DMS79 (cell line): ENCODE measurements at places on chromosomes 2 and 18.
A peak's percentile ranks its signal among the peaks of the same experiment; 100 is the strongest.

- no peak for DNase-seq
These were observed 81.6 kb downstream of the EPB41L3 start for GRCh38 chr18:5462227-5462626.

DNA sequence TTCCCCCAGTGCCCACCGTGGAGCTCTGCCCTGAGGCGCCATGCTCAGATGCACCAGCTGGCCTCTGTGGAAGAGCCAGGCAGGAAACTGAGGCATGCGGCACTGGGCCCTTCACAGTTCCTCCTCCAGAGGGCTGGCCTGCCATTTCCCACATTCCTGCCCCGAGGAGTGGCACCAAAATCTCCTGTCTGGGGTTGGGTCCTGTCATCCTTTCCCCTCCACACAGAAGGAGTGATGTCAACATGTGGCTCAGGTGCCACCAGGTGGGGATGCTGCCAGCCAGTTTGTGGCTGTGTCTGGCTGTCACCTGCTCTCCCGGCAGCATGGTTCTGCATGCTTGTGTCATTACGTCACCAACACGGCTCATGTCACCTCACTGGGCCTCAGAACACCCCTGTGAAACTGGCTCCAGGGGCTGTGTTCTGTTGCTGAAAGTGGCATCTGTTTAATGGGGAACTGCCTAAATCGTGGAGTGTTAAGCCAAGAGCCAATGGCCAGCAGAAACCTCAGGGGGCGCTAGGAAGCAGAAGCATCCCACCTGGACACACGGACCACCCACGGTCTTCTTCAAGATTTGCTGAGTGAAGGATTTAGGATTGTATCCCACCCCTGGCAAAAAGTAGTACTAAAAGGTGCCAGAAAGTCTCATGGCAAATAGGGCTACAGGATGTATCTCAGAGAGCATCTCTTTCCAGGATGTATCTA is 51.3 kb downstream of the ZAP70 start:
- DNase-seq, result peak; percentile 67

- no peak for DNase-seq
These were observed 193.7 kb upstream of the ID2 start for GRCh38 chr2:8488001-8488738.

DNA sequence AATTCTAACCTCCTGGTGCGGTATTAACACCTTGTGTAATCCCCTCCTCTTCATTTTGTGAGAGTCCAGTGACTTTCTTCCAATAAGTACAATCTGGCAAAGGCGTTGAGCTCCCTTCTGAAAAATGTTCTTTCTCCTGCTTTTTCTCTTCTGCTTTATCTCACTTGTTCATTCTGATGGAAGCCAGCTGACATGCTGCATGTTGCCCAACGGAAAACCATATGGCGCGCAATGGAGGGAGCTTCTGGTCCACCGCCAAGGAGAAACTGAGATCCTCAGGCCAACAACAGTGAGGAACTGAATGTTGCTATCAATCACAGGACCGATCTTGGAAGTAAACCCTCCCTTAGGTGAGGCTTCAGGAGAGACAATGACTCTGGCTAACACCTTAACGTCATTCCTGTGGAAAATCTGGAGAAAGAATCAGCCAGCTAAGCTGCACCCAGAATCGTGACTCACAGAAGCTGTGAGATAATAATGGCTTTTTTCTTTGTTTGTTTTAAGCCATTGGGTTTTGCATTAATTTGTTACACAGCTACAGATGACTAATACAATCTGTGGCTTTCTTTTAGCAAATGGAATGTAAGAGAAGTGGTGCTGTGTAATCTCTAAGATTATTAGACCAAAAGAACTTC is 1323.9 kb upstream of the DDX18 start:
- DNase-seq, result no peak

- no peak for DNase-seq
These were observed 175.9 kb upstream of the KLHL29 start for GRCh38 chr2:23209059-23209458.

- DNase-seq, result no peak
These were observed 78.4 kb downstream of the SETBP1 start for GRCh38 chr18:44758861-44759631.

GRCh38 chr2:111659361-111660333 is 224.3 kb downstream of the ANAPC1 start:
- no peak for DNase-seq

GRCh38 chr2:109719871-109720270 is 74.2 kb upstream of the RGPD5 start:
- no peak for DNase-seq

- DNase-seq, result no peak
These were observed 8.3 kb downstream of the EFR3B start for GRCh38 chr2:25050128-25050527.

GRCh38 chr2:205482399-205483081 is 199.8 kb upstream of the NRP2 start:
- DNase-seq, result no peak

DNA sequence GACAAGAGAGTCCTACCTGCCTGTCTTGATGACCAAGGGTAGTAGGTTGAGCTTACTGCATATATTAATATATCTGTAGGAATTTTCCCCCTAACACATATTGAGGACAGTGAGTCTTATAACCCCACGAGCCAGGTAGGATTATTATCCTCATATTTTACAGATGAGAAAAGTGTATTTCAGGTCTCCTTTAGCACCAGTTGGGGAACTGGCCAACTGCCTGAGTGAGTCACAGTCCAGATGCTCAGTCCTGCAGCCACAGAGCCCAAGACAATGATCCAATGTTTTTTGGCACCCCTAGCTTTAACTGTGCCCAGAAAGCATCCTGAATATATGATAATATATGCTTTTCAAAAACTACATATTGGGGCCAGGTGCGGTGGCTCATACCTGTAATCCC is 30.8 kb upstream of the GLS start:
- DNase-seq, result no peak

GRCh38 chr2:172442072-172442895 is 14.9 kb downstream of the ITGA6 start:
- peak; percentile 18 for DNase-seq

DNA sequence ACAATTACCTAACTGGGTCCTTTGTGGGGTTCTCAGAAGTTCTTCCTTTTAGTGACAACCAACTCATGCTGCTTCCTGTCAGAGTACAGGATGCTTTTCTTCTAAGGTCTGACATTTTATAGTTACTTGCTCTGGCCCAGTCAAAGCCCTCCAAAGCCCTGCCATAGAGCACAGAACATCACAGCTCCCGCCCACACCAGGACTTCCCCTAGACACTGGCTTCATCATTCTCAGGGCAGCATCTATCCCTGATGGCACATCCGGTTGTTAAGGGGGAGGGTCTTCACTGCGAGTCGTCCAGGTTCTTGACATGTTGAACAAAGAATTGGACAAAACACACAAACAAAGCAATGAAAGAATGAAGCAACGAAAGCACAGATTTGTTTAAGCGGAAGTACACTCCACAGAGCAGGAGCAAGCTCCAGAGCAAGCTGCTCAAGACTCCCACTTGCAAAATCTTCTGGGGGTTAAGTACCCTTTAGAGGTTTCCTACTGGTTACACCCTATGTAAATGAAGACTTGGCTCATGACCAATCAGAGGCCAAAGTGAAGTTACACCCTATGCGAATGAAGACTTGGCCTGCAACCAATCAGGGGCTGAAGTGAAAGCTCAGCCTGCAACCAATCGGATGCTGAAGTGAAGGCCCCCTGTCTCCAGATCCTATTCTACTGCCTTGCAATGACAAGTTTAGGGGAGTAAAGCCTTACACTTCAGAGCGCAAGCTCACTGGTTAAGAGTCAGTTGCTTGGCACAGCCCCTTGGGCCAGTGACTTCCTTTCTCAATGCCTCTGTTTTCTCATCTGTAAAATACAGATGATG is 79.0 kb downstream of the HDAC4 start:
- DNase-seq, result no peak

GRCh38 chr2:108385411-108386071 is 7.8 kb downstream of the SULT1C4 start:
- DNase-seq, result no peak

GRCh38 chr2:85180322-85181133 is 47.3 kb downstream of the TCF7L1 start:
- DNase-seq, result no peak

GRCh38 chr2:51265539-51265938 is 233.6 kb upstream of the NRXN1 start:
- no peak for DNase-seq

GRCh38 chr2:137823196-137823595 is 141.1 kb upstream of the HNMT start:
- no peak for DNase-seq

DNA sequence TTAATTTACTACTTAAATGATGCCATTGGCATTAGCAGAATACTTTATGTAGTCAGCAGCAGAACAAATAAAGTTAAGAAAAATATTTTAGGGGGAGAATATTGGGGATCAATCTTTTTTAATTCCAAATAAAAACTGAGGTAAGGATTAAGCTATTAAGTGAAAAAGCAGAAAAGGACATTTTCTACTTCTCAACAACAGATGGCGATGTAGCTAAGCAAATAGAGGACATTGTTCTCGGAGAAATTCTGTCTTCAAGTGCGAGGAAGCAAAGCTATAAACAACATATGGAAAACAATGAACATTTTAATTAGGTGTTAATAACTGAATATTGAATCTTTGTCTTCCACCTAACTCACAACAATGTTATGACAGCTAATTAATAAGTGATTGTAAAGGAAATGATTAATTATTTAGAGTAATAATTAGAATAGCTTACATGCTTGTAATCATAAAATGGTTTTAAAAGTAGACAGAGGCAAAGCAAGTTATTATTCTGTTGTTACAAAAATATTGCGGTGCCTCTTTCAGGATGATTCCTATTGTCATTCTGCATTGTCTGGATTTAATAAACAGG is 32.9 kb upstream of the CCDC93 start:
- DNase-seq, result no peak

DNA sequence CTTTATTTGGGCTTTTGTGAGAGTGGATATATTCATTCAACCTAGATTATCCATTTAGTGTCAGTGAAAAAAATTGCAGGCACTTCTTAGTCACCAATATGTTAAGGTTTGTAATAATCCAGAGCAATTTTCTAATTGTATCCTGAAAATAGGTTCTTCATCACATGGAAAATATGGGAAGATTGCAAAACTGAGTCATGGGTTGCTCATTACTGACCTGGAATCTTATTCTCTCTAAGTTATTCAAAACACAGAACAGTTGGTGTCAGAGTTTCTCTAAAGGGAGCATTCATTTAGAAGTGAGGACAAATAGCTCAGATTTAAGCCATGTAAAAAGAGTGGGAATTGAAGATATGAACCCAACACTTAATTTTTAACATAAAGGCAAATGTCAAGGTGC is 181.3 kb downstream of the IKZF2 start:
- DNase-seq, result no peak

- no peak for DNase-seq
These were observed 51.1 kb downstream of the DSC3 start for GRCh38 chr18:30991397-30991796.

DNA sequence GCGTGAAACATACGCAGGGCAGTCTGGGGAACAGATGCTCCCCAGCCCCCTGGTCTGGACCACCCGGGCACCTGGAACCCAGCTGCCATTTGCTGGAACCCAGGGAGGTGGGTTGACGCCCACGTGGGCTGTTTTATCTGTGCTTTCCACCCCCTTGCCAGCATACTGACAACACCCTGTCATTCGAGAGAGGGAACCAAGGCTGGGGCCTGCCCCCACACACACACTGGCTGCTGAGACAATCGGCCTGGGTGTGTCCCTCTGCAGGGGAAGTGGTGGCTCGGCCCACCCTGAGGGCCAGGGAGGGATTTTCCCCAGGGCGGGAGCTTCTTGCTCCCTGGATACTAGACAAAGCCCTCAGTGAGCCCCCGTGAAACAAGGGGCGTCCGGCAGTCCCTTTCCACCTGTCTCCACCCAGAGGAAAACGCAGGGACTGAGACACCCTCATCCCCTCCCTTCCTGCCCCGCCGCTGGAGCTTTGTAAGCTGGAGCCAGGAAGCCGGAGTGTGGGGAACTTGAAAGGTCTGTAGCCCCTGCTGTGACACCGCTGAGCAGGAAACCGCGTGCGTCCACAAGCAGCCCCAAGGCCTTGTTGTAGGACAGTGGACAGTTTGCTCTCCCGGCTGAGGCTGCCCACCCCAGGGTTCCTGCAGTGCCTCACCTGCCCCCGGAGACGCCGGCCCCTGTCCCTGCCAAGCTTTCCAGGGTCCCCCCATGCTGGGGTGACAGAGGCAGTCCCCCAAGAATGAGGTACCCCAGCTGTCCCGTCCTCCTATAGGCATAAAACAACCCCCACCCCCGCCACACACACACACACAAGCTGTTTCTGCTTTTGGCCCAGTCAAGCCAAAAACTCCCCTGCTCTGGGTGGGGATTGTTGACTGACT is 14.1 kb upstream of the KLF11 start:
- DNase-seq, result no peak

DNA sequence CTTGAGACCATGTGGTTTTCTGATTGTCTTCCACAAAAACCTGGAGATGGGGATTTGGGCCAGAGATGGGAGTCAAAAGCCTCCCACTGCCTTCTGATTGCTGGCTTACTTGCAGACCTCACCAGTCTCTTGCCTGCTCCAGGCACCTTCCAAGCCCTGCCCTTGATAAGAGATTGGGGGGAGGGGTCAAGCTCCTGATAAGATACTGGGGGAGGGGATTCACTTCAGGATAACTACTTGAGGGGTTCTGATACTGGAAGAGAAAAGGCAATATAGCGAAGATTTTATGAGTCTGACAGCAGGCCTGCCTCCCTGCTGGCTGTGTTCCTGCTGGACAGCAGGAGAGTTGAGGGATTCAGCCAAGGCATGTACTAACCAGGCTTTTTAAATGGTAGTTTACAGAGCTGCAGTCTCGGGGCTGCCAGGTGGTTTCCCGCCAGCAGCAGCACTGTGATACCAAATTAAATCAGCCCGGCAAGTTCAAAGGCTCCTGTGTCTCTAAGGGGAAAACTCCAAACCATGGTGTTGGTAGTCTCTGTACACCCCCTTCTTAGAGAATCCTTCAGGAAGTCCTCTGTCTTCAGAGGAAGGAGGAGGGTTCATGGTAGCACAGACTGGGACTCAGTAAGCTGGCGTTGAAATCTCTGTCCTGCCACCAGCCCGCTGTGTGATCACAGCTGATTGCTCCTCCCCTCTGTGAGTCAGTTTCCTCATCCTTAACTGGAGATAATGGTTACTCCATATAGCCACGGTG is 58.3 kb downstream of the FBXO36 start:
- no peak for DNase-seq

GRCh38 chr2:47008381-47009252 is 93.0 kb upstream of the MCFD2 start:
- DNase-seq, result peak; percentile 96

GRCh38 chr18:59238385-59238784 is 18.4 kb downstream of the GRP start:
- DNase-seq, result peak; percentile 64
